M059J (cell line): ENCODE measurements at places on chromosomes 1 and 21. TPM values are rescaled to one million over a fixed set of nuclear protein-coding genes. Genes with fewer than 3 reads are reported as not detected.

GRCh38 chr1:241156231-241156965 lies 200.6 kb downstream of the RGS7 start:
- DNase-seq, result peak; percentile 74

GRCh38 chr1:114554577-114554976 lies 26.8 kb downstream of the BCAS2 start:
- DNase-seq, result peak; percentile 5

- DNase-seq, result no peak
These were observed 16.0 kb downstream of the SLC26A9 start for GRCh38 chr1:205927247-205927646.

- DNase-seq, result no peak
These were observed 32.9 kb upstream of the JUN start for GRCh38 chr1:58816747-58817221.

DNA sequence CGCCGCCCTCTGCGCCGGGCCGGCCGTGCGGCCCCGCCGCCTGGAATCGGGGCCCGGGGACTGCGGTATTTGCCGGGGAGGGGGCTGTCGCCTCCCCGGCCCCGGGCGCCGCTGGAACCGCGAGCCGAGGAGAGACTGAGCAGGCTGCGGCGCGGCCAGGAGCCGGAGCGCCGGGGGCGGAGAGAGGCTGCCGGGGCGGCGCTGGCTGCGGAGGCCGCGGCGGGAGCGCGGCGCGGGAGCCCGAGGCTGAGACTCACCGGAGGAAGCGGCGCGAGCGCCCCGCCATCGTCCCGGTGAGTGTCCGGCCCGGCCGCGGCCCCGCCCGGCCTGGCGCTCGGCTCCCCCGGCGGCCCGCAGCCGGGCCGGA lies 746 bp downstream of the DYRK1A start:
- DNase-seq, result no peak

- DNase-seq, result no peak
These were observed 32.6 kb upstream of the MAGOH start for GRCh38 chr1:53270873-53271272.

GRCh38 chr1:85406887-85407533 lies 57.9 kb downstream of the DDAH1 start:
- DNase-seq, result peak; percentile 95

DNA sequence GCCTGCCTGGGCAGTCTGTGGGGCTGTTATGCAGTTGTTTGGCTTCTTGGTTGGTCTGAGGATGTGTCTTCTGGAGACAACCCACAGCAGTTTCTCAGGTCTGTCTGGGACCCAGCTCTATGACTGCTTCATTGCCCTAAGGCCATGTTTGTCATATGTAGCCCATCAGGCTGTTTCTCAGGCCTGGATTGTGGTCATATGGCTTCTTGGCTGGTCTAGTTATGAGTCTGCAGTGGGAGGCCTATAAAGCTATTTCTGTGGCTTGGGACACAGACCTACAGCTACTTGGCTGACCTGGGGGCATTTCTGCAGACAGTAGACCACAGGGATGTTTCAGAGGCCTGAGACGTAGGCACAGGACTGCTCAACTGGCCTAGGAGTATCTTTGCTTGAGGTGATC lies 41.5 kb downstream of the CHIA start:
- peak; percentile 16 for DNase-seq

DNA sequence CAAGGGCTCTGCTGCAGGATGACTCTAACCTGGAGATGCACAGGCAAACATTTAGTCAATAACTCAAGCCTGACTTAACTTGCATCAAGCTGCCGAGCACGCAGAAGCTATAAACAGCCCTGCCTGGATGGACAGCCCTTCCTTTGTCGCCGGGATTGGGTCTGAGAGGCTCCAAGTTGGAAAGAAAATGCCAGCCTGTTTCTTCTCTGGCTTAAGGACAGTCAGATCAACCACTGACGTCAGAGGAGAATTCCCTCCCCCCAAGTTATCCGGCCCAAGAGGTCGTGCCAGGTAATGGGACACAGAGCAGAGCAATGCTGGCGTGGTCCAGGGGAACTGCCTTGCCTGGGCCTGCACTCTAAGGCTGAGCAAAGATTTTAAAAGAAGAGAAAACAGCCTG lies 27.1 kb upstream of the LRRC38 start:
- no peak for DNase-seq

GRCh38 chr1:231553320-231553719 lies 24.9 kb downstream of the TSNAX start:
- no peak for DNase-seq

DNA sequence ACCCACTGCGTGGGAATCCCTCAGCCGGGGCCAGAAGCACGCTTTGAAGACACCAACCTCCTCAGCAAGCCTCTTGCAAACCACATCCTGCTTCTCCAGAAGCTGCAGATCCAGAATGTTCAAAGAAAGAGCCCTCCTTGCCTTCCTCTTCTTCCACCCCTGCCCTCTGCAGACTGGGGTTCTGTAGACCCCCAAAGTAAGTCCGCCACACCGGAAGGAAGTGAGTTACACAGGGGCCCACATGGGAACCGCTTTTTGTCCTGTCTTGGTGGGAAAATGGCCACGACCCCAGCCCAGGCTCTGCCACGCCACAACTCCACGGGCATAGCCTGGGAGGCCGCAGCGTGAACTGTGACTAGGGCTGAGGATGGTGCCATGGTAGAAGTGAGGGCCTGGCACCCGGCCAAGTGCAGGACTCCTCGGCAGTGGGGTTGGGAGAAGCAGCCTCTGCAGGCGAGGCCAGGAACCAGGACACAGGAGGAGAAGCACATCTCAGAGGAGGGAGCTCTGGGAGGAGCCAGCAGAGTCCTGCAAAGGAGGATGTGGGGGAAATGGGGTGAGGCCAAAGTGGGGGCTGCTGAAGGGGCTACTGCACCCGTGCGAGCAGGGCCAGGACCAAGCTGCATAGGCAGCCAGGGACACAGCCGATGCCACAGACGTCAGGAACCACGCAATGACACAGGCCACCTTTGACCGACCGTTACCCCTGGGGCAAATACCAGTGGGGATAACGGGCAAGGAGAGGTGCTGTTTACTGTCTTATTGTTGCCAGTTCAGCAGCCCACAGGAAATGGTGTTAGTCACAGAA lies 30.9 kb downstream of the PDE9A start:
- DNase-seq, result peak; percentile 76

DNA sequence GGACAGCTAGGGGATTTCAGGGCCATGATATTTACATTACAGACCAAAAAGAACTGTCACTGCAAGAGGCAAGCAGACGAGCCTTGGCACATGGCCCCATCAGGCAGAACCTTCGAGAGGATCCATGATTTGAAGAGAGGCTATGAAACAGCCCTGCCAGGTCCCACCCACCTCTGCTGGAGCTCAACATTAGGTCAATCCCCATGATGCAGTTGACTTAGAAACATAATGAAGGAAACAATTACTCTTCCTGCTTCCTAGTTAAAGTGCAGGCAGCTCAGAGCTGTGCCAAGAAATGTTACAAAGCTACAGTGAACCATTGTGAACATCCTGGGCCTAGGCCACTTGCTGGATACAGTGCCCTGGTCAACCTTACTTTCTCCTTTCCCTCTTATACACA lies 41.7 kb upstream of the PTCH2 start:
- DNase-seq, result no peak

DNA sequence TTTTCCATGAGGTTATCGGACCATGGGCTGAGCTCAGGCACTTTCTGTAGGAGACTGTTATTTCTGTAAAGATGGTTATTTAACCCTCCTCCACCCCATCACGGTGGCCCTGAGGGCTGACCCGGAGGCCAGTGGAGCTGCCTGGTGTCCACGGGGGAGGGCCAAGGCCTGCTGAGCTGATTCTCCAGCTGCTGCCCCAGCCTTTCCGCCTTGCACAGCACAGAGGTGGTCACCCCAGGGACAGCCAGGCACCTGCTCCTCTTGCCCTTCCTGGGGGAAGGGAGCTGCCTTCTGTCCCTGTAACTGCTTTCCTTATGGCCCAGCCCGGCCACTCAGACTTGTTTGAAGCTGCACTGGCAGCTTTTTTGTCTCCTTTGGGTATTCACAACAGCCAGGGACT lies 2.6 kb upstream of the CCDC28B start:
- no peak for DNase-seq

DNA sequence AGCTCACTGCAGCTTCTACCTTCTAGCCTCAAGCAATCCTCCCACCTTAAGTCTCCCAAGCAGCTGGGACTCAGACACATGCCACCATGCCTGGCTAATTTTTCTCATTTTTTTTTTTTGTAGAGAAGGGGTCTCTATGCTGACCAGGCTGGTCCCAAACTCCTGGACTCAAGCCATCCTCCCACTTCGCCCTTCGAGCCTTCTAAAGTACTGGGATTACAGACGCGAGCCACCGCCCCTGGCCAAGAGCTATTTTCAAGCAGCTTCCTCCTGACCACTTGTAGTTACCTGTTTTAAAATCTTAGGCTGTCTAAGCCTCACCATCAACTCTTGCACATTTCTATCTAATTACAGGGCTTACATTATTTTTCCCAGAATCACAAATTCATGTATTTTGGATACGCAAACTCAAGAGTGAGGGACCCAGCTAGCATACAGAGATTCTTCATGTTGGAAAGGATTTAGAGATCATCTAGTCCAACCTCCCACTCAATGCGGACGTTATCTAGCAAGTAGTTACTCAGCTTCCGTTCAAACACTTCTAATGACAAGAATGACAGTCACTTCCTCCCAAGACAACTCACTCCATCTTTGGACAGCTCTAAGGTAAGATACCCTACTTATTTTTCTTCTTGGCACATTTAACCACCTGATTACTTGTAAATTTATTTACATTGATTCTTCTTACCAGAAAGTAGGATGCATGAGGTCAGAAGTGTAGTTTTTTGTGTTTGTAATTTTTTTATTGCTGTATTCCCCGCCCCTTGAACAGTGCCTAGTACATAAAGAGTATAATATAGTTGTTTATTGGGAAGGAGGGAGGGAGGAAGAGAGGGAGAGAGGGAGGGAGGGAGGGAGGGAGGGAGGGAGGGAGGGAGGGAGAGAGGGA lies 65.4 kb downstream of the LUZP1 start:
- DNase-seq, result peak; percentile 70

- no peak for DNase-seq
These were observed 30.0 kb downstream of the ZC3H11B start for GRCh38 chr1:219582865-219583264.

GRCh38 chr21:37060296-37060695 lies 12.6 kb downstream of the PIGP start:
- DNase-seq, result peak; percentile 97

GRCh38 chr1:17559615-17560419 lies 20.3 kb downstream of the ARHGEF10L start:
- DNase-seq, result peak; percentile 36

DNA sequence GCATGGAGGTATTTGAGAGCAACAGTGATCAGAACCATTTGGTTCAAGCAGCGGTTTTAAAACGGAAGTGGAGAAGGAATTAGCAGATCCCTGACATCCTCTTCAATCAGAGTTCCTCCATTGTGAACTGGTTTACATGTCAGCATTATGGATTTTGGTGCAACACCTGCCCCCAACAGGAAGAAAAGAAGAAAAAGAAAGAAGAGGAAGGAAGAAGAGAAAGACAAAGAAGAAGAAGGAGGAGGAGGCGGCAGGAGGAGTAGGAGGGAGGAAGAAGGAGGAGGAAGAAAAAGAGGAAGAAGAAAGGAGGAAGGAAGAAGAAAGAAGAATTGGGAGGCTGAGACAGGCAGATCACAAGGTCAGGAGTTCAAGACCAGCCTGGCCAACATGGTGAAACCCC lies 17.4 kb downstream of the NDUFS5 start:
- no peak for DNase-seq

DNA sequence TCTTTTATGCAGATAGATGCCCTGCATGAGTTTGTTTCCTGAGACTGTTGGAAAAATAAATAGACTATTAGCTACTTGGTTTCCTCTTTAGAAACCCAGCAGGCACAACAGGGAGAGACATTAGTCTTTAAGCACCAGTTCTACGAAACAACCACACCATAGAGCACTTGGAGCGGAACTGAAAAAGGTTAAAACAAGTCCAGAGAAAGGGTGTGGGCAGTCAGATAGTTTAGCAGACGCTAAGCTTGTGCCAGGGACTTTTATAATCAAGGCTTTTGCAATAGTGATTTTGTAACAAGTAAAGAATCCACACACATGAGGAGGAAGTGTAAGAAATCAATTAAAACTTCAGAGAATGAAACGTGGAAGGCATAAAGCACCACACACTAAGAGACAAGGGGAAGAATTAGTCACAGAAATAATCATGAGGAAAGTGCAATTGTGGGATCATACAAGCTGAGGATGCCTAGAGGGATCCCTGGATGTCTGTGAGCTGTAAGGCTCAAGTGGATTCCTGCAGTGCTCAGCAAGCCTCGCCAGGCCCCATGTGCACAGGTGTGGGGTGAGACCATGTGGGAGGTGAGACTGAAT lies 37.8 kb upstream of the TLR5 start:
- DNase-seq, result no peak

DNA sequence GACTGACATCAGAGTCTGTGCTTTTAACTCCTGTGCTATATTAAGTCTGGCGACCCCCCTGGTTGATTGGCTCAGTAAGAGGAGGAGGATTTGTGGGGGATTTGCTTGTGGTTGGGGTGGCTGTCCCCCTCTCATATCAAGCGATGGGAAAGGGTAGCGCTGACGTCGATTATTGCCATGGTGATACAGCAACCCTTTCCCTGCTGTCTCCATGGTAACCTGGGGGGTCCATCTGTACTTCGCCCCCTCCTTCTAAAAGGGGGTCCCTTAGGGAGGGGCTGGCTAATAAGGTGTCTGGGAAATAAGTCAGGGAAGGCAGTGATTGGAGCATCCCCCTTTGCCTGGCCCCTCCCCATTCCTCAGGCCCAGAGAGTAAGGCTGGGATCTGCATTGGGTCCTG lies 4.7 kb downstream of the FAM229A start:
- DNase-seq, result no peak

DNA sequence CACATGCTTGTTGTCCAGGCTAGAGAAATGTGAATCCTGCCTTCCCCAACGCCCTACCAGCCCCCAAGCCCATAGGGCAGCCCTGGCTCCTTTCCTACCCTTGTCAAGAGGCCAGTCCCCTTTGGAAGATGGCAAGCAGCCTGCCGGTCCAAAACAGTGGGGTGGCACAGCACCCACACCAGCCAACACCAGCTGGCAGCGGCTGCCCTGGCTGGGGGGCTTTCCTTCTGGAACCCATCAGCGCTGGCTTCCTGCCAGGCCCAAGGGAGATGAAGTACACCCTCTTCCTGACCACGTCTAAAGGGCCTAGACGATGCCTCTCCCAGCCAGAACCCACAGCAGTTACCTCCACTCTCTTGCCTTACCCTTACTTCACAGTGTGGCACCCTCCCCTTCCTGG lies 24.2 kb downstream of the KCNN3 start:
- no peak for DNase-seq

Gene PLA2G2D
- not detected in 2 replicates for total RNA-seq

Gene PCAT6
- 0.69 TPM in 1 of 2 replicates, not detected in the other for total RNA-seq

Gene GSTM1
- total RNA-seq, result not detected in 2 replicates

Gene TFF1
- total RNA-seq, result not detected in 2 replicates

Gene TNFRSF18
- not detected in 2 replicates for total RNA-seq

Gene BACE2
- total RNA-seq, result 194 and 229 TPM in 2 replicates

Gene MSH4
- not detected in 2 replicates for total RNA-seq

Gene CCDC24
- total RNA-seq, result 10.6 and 11.1 TPM in 2 replicates
